Renal pelvis (tissue), 12 donors: ENCODE measurements at places on chromosomes 7 and 10.
A peak's percentile ranks its signal among the peaks of the same experiment; 100 is the strongest.

DNA sequence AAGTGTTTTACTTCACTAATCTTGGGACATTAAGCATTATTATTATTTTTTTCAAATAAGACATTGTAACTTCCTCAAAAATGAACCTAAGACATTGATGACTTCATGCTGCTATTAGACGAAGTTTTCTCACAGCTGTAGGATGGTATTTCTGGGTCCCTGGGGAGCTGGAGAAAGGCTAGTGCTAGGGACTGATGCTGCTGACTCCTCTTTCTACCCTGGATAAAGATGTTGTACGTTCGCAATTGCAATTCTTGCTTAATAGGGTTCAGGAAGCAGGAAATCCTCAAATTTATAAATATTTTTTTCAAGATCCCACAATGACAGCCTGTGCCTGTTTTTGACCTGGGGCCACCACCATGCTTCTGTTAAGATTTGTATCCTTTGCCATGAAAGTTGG lies 526.0 kb downstream of the CCSER2 start:
- no peak for DNase-seq

- no peak for DNase-seq
Observed at GRCh38 chr7:112989531-112989930, 97.1 kb downstream of the GPR85 start.

- no peak for DNase-seq
Observed at GRCh38 chr7:91503934-91504555, 239.8 kb downstream of the FZD1 start.

DNA sequence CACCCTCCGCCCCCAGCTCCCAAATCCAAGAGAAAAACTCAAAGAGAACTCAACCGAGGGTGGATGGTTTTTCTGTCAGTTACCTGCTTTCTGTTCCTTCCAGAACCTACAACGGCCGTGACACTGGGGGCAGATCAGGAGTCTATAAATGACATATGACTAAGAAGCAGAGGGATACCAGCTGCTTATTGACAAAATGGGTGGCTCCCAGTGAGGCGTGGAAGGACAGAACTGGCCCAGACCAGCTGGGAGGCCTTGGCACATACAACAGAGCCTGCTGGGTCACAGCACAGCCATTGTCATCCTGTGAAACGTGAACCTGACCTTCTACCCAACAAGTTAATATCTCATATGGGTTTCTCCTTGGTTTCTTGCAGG lies 84.3 kb upstream of the ADRB1 start:
- DNase-seq, result no peak

- DNase-seq, result no peak
Observed at GRCh38 chr7:155192961-155193640, 104.6 kb upstream of the INSIG1 start.

DNA sequence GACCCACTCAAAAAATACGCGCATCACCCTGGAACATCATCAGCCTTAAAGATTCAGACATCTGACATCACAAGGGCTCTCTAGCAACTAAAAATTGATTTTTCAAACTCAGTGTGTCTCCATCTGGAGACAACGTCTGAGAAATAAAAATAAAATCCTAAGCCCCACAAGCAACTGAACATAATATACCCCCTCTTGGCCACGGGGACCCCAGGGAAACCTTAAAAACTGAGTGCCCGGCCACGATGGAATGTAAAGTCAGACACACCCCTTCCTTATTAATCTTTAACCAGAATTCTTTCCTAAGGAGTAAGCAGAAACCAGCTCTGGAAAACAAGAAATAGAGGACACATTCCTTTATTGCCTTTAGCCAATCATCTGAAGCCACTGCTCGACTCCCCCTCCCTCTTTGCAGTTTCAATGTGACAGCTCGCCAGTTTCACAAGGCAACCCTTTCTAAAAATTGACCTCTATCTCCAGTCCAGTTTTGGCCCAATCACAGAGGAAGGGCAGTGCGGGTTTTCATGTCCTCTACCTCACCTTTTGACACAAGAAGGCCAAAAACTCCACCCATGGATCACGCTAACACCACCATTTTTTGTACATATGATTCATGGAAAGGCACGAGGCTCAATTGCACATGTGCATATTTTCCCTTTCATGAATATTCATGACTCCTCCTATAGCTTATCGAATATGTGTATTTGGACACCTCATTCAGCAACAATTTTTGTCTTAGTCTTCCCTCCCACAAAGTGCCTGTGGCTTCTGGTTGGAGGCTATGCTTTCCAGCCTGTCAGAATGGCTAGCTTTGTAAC lies 24.2 kb downstream of the IFIT3 start:
- DNase-seq, result peak; percentile 77

GRCh38 chr10:128150045-128150493 lies 23.8 kb upstream of the MKI67 start:
- peak; percentile 72 for DNase-seq

DNA sequence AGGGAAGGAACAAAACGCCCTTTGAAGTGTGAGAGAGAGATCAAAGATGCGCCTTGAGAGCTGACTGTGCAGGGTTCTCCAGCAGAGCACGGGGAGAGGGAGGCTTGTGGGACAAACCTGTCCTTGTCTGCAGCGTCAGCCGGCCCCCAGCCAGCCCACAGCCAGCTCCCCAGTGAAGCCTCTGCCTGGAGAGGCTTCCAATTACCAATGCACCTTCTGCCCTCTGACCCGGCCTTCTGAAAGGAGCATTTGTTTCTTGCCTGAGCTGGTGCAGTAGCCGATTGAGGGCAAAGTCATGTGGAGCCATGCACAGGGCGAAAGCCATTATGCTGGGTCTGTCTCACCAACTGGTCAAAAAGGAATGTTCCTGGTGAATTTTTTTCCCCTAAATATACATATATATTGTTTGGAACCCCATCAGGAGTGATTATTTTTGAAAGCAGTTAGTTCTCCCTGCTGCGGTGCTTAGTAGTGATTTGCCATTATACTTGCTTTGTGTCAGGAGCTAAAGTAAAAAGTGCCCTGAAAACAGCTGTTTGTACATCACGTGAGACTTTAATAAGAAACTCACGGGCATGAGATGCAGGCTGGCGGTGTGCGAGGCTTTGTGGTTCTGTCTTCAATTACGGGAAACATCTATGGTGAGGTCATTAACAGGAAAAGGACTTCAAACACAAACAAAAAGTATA lies 268.6 kb downstream of the KLF6 start:
- DNase-seq, result no peak

DNA sequence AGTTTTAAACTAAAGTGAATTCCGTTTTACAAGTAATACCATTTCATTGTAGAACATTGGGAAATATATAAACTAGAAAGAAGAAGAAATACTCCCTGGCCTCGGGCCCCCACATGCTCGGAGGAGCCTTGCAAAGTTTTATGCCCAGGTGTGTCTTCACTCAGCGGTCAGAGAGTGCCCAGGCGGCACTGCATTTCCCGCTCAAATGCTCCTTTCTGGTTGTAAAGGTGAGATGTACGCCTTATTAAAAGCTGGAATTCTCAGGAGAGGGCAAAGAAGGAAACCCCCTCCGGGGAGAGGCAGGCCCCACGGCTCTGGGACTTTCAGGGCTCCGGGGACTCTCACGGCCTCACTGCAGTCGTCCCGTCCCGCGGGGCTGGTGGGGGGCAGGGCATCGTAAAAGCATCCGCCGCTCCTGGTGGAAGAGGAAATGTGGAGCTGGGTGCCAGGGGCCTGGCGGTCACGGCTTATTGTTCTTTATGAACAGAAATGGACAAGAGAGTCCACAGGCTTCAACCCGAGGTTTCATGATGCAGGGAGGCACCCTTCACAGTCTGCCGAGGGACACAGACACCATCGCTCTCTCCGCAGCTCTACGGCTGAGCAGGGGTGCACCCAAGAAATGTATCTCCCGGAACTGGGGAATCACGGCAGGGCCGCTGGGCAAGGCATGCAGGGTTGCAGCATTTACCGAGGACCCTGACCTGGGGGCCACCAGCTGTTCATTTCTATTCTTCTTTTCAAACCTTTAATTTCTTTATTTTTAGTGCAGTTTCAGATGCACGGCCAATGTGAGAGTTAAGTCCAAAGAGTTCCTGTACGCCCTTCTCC lies 47.7 kb upstream of the INPP5A start:
- DNase-seq, result no peak

DNA sequence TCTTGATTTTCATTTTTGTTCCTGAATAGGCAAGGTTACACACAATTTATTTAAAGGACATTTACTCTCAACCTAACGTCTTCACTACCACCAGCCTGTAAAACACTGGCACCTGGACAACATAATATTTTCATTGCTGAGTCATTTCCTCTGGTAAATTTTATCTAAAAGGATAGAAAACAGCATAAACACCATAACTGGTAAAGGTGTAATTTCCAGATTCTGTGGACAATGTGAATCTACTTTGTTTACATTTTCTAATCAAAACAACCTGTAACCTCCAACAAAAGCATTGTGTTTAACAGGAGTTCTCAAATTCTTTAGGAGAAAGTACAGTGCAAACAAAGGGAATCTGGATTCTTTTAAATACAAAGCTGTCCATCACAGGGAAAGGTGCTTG lies 472.0 kb upstream of the AKR1E2 start:
- DNase-seq, result no peak

DNA sequence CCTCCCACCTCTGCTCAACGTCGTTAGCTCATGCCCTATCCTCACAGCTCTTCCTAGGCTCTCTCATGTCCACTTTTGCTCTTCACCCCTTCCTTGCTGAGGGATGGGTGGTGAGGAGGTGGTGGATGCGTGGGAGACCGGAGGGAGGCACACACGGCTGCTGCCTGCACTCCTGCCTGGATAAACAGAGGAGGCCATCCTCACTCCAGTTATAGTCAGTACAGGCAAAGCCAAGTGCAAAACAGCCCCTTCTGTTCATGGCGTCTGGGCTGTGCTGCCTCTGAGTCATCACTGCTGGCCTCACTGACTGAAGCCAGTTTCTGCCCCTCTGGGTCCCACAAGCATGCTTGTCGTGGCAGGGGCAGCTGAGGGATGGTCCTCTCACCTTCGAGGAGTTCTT lies 31.9 kb upstream of the LRRC4 start:
- no peak for DNase-seq

- DNase-seq, result no peak
Observed at GRCh38 chr10:27743012-27743876, 2.4 kb downstream of the MKX start.

DNA sequence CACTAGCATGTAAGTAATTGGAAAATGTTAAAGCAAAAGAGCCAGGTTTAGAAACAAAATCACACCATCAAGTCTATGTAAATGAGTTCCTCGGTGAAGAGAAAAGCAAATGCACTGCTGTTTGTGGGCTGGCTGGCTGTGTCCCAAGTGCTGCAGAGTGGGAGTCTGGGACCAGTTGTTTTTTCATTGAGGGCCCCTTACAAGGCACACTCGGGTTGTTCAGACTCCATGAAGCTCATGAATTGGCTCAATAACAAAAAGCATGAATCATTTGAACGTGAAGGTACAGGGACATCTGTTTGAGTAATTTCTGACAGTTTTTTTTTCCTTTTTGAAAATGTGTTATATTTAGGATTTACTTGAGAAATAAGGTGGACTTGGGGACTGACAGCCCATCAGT lies 28.0 kb downstream of the GRK5 start:
- no peak for DNase-seq

DNA sequence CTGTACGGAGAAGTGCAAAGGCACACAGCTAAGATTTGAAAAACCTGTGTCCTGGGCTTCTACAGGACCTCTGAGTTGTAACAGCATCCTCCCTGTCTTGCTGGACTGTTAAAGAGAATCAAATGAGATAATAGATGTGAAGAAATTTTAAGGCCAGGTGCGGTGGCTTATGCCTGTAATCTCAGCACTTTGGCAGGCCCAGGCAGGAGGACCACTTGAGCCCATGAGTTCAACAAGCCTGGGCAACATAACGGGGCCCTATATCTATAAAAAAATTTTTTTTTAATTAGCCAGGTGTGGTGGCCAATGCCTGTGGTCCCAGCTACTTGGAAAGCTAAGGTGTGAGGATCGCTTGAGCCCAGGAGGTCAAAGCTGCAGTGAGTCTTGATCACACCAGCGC lies 2.9 kb upstream of the ARHGAP21 start:
- DNase-seq, result no peak

- DNase-seq, result peak; percentile 33
Observed at GRCh38 chr10:133040198-133040597, 47.5 kb upstream of the ADGRA1 start.

DNA sequence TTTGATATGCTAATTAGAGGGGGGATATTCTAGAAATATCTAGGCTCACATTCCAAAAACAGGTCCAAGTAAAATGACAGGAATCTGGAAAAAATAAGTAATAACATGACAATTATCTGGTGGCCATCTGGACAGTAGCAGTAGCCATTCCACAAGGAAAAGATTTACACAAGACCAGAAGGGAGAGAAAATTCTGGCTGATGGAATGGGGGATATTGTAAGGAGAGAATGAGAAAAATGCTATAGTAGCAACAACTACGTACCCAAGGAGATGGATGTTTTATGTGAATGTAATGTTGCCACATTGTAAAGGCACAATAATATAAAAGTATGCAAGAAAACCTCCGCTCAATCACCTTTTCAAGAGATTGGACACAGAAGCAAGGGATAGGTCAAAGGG lies 5.4 kb downstream of the MYOF start:
- no peak for DNase-seq

- DNase-seq, result no peak
Observed at GRCh38 chr7:42181566-42181965, 55.4 kb downstream of the GLI3 start.

DNA sequence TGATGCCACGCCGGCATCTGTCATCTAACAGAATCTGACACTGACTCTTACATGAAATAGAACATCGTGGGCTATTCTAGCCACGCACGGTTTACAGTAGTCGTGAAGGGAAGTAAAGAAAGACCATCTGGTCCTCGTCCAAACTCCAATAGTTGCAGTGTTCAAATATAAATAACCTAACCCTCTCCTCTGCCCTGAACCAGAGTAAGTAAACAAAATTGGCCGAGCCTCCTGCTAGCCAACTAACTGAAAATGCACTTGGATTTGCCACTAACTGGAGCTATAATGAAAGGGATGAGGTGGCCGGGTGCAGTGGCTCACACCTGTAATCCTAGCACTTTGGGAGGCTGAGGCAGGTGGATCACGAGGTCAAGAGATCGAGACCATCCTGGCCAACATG lies 29.5 kb upstream of the ZC3HAV1L start:
- no peak for DNase-seq

GRCh38 chr10:129759214-129760002 lies 204.7 kb downstream of the EBF3 start:
- DNase-seq, result no peak

DNA sequence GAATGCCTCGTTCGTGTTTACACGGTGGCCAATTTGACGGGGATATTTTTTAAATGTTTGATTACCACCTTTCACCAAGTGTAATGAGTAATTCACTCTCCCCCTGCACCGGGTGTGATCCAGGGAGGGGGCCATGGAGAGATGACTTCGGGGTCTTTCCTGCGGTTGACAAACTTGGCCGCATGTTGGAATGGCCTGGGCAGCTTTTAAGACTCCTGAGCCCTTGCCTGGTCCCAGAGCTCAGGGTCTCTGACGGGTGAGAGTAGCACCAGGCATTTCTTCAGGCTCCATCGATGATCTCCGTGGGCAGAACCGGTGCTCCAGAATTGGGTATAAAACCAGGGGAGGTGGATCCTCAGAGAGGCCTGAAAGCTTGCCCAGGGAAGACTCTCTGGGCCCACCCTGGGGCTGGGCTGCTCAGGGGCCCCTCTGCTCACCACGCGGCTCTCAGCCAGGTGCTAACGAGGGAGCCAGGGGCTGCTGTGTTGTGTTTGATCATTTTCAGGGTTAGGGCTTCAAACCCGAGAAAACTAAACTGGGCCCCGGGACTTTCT lies 882 bp downstream of the ZNF282 start:
- no peak for DNase-seq
